Substantia nigra (tissue), 51 donors: ENCODE measurements at places on chromosomes 7 and 10.
A peak's percentile ranks its signal among the peaks of the same experiment; 100 is the strongest.

- DNase-seq: no peak
These were observed 7.5 kb downstream of the RABGEF1 start for GRCh38 chr7:66747881-66748511.

GRCh38 chr7:13057462-13058200 lies 370.2 kb downstream of the ARL4A start:
- DNase-seq: no peak

GRCh38 chr7:136234040-136234439 lies 256.9 kb upstream of the MTPN start:
- DNase-seq: no peak

DNA sequence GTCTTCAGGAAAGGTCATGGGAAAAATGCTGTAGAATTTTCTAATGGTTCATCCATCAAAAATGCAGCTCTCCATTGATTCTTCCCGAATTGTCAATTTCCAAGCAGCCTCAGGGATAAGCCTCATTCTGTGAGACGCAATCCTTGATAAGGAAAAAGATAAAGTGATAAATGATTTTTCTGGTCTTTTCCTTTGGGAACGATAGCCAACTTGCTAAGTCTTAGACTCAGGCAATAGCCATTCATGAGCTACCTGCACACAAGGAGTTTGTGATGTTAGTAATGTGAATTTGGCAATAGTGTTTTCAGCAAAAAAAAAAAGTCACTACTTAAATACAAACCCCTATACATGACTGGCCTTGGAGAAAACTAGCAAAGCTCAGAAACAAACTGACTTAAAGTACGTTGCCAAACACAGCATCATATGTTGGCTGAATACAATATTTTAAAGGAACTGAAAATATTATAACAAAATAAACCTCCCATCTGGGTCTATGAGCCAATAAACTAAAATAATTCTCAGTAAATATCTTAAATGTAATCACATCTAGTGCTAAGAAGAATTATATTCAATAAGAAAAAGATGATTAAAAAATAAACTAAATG lies 75.5 kb downstream of the KLF6 start:
- DNase-seq: no peak

GRCh38 chr7:24700521-24701260 lies 56.6 kb downstream of the GSDME start:
- DNase-seq: no peak

GRCh38 chr7:42883950-42884349 lies 27.9 kb downstream of the C7orf25 start:
- DNase-seq: peak; percentile 22

- no peak for DNase-seq
These were observed 127.4 kb downstream of the ELAPOR2 start for GRCh38 chr7:86932038-86932512.

GRCh38 chr10:60714233-60714632 lies 64.0 kb upstream of the CDK1 start:
- DNase-seq: no peak

- no peak for DNase-seq
These were observed 12.8 kb upstream of the DRGX start for GRCh38 chr10:49408519-49409306.

- no peak for DNase-seq
These were observed 48.8 kb downstream of the CELF2 start for GRCh38 chr10:11066520-11066919.

DNA sequence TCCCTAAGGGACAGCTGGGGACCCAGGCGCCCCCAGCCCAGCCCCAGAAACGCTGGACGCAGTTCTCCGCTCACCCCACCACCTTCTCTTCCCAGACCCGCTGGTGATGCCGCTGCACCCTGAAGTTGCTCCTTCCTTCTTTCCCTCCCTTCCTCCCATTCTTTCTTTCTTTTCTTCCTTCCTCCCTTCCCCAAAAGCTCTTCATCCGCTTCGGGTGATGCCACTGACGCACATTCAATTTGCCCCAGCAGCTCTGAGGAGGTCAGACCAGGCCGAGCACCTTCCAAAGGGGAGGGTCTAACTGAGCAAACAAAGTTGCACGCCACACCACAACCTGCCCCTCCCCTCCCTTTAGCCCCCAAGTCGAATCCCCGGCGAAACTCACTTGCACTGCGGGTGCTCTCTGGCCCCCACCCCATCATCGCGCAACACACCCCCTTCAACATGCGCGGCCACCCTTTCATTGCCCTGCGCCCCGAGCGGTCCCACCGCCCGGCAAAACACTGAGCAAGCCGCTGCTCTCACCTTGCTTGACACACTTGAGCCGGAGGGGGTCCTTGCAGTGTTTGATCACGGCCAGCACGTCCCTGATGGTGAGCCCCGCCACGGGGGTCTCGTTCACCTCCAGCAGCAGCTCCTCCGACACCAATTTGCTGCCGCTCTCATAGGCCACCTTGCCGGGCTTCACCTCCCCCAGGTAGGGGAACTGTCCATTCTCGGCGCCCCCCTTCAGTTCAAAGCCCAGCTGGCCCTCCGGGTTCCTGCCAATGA lies 787 bp downstream of the MAGI2 start:
- peak; percentile 15 for DNase-seq

- DNase-seq: no peak
These were observed 253.3 kb downstream of the PLXNA4 start for GRCh38 chr7:132322970-132323369.

- no peak for DNase-seq
These were observed 205.0 kb downstream of the ABCA13 start for GRCh38 chr7:48376263-48376662.

- no peak for DNase-seq
These were observed 132.4 kb downstream of the SORCS1 start for GRCh38 chr10:107031931-107032699.

GRCh38 chr10:5592070-5592469 lies 67.3 kb downstream of the CALML3 start:
- no peak for DNase-seq

GRCh38 chr10:107728807-107729206 lies 564.3 kb upstream of the SORCS1 start:
- no peak for DNase-seq

GRCh38 chr10:22491931-22492615 lies 146.8 kb downstream of the SPAG6 start:
- DNase-seq: no peak
